Skin of body (tissue), 3 donors: ENCODE measurements at places on chromosomes 5 and 9.

DNA sequence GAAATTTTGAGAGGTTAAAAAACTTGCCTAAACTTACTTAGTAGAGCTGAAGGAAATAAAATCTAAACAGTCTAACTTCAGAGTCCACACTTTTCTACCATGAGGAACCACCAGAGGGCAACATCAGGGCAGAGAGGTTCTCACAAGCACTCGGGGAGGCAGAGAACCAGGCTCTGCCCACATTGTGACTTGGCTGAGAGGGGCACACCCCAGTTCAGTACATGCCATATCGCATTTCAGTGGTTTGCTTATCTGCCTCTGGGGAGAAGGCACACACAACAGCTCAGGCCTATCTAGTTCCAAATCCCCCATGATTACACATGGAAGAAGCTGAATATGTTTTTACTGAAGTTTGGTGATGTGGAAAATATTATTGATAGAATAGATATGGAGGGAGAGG, 49.2 kb downstream of the EQTN start:
- no peak for DNase-seq

DNA sequence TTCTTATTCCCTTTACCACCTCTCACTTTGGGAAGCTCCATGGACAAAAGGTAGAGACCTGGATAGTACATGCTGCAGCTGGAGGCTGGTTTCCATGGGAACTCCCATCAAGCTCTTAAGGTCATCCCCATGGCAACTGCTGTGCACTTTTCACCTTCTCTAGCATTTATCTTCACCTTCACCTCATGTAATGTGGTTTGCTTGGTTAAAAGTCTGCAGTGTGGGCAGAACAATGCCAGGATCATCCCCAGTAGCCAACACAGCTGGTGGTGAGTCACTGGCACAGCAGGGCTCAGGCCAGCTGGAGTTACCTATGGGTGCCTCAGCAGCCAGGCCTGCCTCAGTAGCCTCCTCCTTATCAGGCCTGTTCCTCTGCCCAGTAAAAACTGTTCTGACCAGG, 210.5 kb downstream of the GRIA1 start:
- no peak for DNase-seq

DNA sequence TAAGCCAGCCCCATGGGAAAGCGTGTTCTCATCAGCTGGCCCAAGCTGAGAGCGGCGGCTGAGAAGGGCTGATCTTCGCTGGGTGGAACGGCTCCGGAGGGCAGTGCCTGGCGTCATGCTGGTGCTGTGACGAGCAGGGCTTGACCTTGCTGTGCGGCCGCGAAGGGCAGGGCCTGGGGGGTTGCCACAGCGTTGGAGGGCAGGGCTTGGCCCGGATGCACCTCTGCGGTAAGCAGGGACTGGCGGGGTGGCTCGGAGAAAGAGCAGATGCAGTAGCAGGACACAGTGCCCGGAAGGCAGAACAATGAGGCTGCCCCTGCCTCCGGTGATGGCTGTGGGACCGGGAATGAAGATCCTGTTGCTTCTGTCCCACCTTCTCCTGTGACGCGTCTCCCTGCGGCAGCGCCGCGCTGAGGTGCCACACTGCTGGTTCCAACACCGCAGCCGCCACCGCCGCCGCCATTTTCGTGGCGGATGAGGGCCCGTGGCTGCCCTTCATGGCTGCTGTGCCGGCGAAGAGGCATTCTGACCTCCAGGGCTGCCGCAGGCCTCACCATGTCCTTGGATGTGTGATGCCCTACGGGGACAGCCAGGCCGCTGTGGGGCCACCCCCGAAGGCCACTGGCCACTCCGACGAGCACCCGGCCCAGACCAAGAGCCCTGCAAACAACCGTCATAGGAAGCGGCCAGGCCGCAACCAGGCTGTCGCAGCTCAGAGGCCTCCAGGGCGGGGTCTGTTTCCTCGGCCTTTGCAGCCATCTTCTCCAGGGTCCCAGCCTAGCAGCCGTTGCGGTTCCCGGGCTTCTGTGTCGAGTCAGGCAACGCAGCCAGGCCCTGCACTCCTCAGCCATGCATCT, 890.5 kb upstream of the CTNND2 start:
- DNase-seq, result no peak

DNA sequence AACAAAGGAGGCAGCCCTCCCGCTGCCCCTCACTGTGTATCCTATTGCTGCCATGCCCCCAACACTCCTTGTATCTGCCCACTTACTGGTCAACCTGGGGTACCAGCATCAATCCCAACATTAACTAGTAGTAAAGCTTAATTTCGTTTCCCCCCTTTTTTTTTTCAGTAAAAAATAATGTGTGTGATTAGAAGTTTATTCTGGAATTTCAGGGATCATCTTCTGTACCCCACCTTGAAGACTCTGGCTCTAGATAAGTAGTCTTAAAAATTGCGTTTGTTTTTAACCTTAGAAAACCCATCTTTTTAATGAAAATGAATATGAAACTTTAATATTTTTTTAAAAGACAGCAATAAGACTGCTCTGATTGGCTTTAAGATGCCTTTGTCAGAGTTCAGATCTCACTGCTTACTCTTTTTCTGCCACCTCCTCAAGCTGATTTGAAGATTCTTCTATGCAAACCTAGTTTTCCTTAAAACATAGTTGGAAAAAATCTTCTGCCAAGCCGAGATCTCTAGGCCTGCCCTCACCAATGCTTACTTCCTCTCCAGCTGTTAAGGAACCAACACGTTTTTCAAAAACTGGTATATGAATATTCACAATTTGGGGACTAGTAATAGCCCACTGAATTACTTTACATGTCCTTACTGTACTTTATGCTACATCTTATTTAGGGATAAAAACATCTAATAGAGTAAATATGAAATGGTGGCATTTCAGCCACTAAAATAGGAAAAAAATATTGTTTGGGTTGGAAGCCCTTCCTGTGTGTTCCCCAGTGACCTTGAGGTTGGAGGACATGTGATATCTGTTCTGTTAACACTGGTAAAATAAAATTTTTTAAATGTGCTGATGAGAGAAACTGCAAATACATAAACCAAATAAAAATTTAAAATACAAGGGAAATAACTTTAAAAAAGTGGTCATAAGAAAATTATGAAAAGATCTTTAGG, 4.0 kb upstream of the RHOBTB3 start:
- no peak for DNase-seq

GRCh38 chr9:28628031-28628430, 1054.8 kb upstream of the C9orf72 start:
- no peak for DNase-seq

DNA sequence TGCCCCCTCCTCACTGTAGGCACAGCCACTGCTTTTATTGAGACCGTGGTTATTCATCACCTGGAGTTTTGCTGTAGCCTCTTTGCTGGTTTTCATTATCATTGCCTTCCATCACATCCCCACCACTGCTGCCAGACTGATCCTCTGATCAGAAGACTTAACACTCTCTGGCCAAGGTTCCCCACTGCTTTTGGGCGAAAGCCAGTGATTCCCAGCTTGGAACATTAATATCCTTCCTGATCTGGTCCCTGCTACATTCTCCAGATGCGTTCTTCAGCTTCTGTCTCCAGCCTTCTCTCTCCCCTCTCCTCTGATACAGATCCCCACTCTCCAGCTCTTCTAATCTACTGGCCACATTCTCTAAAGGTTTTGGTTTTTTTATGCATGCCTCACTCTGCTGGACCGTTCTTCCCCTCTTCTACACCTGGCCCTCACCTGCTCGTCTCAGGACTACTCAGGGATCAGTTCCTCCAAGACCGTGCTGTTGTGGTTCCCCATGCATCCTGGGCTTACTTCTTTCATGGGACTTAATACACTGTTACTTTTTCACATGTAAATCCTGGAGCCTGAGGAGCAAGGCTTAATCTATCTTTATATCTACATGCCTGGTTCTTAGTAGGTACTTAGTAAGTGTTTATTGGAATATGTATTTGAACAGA, 115.0 kb downstream of the PRKACG start:
- DNase-seq, result no peak

DNA sequence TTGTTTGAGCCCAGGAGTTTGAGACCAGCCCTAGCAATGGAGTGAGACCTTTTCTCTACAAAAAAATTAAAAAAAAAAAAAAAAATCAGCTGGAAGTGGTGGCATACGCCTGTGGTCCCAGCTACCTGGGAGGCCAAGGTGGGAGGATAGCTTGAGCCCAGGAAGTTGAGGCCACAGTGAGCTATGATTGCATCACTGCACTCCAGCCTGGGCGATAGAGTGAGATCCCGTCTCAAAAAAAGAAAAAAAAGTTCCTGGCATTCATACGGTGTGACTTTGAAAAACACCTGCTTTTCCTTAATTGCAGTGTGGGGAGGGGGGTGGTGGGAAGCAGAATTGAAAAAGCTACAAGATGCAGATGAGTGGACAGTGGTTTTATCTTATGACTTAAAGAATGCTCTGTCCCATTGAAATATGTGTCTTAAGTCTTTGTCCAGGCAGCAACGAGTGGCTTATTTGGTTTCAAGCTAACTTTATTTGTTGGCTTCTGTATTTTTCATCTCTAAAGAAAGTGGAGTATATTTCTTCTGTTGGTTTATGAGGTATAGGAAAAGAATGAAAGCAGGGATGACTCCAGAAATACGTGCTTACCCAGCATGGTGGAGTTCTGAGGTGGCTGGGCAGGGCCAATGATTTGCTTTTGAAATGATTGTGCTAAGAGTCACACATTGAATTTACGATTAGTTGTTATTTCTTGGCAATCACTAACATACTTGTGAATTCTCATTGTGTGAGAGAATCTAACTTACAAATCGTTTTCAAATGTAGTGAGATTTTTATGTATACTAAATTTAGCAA, 27.8 kb downstream of the ROPN1L start:
- peak; percentile 71 for DNase-seq

DNA sequence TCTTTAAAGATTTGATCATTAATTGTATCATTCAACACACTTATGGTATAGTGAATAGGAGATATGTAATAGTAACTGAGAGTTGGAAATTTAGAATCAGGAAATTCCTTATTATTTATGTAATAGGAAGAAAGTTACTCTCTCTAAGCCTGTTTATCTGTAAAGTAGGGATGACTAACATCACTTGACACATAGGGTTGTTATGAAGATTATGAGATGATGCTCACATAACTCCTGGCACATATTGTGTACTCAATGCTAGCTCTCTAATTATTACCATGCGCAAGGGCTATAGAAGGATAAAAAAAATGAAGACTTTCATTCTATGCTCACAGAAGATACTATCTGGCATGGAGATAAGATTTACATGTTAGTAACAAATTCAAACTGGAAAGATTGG, 149.9 kb downstream of the ISOC1 start:
- peak; percentile 53 for DNase-seq

DNA sequence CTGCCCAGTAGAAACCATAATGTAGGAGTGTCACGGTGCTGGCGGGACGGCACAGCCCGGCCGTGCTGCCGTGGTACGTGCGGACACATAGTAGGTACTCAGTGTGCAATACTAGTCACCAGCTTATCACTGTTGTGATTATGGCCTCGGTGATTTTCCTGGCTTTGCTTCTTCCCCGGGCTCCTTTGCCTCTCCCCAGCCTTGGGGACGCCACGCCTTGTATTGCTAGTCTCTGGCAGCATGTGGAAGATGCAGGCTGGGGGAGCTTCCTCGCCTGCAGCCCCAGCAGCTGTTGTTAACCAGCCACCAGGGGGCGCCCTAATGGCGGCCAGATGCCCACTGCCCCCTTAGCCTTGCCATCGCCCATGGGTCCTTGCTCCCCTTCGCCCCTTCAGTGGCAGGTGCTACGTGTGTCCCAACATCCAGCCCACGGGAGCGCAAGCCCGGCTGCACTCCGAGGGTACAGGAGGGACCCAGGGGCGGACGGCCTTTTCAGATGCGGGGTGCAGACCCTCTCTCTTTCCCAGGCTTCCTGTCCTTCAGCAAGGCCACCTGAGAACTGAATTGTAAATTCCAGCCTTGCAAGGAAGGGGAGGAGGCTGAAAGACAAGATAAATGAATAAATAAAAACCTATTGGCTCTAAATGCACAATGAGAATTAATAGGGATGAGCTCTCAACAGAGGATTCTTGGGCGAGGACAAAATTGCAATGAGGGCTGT, 8.0 kb downstream of the NTNG2 start:
- no peak for DNase-seq

DNA sequence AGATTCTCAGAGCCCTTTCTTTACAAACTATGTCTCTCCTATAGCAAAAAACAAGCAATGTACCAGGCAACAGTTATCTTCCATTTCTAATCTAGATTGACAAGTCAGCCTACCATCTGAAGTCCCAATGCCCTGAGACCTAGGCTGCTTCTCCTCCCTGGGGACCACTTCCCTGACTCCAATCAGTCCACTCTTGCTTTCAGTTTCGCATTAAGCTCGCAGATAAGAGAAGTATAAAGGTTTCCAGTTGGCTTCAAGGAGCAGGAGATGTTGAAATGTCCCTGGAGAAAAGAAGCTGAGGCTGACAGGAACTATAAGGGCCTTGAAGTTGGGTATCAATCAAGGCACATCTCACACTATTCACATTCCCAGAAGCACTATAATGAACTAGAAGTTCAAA, 32.3 kb downstream of the ERP44 start:
- DNase-seq, result no peak

GRCh38 chr5:25119650-25120049, 474.9 kb upstream of the CDH10 start:
- no peak for DNase-seq

DNA sequence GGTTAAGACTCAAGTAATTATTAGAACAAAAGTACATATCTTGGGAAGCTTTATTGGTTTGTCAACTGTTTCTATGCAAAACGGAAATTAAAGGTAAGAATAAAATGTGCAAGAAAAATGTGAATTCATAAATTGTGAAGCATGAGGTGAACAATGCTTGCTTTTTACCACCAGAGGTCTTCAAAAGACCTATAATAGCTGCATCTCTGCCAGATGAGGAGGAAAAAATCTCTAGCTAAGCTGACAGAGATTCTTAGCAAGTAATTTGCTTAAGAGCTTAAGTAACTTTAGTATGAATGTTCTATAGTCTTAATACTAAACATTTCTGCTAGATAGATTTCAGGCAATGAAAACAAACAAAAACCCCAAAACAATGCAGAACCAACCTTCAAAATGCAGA, 54.1 kb downstream of the MRPS30 start:
- DNase-seq, result no peak

DNA sequence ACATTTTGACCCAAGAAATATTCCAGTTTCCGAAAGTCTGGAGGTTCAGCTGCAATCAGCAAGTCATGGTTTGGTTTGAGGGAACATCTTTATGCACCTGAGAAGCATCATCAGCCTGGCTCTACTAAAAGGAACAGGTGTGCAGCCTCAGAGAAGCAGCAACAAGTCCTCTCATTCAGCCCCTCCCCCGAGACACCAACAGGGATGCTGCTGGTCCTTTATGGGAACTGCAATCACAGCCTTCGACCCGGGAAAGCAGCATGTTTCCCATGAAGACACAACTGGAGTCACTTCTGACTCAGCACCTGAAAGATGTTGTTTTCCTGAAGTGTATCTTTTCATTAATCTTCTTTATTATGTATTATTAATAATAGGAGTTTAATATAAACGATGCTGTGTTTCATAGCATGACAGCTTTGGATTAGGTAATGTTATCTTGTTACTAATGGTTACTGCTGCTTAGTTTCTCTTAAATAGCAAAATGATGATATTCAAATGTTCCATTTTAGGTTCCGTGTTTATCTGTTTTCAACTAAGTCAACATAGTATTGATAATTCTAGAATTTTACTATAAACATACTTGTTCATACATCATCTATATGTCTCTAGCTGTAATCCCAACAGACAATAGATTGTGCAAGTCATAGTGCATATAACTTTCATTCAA, 15.6 kb upstream of the NREP start:
- DNase-seq, result no peak

GRCh38 chr9:98999152-98999525, 55.4 kb downstream of the COL15A1 start:
- no peak for DNase-seq
